ENCODE measurements at places on chromosomes 4 and X.

- DNase-seq, result peak; percentile 64
Measured at GRCh38 chr4:140152013-140152703, 1.8 kb downstream of the MAML3 start.

DNA sequence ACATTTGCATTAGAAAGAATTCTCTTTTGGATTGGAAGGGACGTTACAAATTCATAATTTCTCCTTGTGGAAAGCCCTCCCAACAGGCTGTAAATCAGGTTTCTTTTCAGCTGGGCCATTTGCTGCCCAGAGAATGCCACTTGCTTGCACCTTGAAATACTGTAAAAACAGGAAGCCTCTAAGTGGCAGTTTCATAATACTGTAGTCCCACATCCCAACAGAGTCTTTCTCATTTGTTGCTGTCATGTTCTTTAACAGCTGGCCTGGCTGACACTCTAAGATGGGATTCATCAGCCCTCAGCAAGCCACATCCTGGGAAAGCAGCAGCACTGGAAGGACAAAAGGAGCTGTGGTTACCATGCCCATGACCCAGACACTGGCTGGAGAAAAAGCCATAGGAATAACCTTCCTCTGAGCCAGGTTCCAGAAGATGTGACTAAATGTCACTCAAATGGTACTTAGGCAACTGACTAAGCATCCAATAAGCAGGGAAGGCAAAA is 221.9 kb upstream of the MBNL3 start:
- no peak for DNase-seq

GRCh38 chr4:130486186-130486585 is 1390.2 kb downstream of the C4orf33 start:
- no peak for DNase-seq

- DNase-seq, result no peak
Measured at GRCh38 chr4:152038238-152038637, 277.4 kb upstream of the GATB start.

GRCh38 chr4:62816566-62816965 is 1592.7 kb downstream of the TECRL start:
- DNase-seq, result no peak

- DNase-seq, result no peak
Measured at GRCh38 chrX:17913801-17914200, 52.7 kb upstream of the RAI2 start.

GRCh38 chr4:108359986-108360681 is 191.4 kb upstream of the LEF1 start:
- no peak for DNase-seq

- no peak for DNase-seq
Measured at GRCh38 chr4:38113132-38113531, 152.9 kb downstream of the PTTG2 start.

DNA sequence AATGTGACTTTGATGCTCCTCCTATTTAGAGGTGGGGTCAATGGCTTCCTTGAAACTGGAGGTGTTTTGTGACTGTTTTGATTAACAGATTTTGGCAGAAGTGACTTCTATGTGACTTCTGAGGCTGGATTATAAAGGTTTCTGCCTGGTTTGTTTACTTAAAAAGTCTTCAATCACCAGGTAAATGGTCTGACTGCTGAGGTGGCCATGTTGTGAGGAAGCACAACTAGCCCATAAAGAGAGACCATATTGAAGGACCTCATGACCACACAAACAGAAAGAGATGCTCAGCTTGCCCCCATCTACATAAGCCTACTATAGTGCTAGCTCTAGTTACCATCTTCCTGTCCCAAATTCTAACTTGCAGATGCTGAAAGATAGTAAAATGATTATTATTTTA is 14.3 kb upstream of the LSM6 start:
- DNase-seq, result no peak

DNA sequence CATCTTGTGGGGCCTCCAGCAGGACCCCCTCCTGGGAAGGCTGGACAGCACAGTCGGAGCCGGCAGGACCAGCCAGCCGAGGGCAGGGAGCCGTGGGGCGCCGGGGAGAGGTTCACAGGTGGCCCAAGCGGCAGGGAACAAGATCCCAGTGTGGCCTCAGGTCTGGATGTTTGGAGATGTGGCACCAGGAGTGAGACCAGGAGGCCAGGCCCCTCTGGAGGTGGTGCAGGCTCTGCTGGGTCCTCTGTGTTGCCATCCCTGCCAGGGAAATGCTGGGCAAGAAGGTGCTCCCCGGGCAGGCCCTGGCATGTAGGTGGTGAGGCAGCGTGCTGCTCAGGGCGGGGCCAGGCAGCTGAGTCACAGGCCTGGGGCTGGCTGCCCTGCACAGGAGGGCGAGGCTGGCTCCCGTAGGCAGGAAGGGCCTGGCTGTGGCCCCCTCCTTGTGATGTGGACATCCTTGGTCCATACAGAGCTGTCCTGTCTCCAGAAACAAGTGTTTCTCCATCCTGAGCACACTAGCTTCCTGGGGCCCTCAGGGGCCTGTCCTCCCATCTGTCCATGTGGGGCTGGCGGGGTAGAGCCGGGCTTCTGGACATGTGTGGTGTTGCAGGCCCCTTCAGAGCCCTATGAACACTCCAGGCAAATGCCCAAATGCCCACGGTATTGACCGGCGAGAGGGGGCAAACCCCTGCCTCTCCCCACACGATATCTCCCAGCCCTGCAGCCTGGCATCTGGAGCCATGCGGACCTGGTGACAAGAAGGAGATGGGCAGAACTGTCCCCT is 4.8 kb upstream of the HGFAC start:
- DNase-seq, result no peak

- DNase-seq, result no peak
Measured at GRCh38 chrX:11474576-11474975, 181.4 kb downstream of the AMELX start.

DNA sequence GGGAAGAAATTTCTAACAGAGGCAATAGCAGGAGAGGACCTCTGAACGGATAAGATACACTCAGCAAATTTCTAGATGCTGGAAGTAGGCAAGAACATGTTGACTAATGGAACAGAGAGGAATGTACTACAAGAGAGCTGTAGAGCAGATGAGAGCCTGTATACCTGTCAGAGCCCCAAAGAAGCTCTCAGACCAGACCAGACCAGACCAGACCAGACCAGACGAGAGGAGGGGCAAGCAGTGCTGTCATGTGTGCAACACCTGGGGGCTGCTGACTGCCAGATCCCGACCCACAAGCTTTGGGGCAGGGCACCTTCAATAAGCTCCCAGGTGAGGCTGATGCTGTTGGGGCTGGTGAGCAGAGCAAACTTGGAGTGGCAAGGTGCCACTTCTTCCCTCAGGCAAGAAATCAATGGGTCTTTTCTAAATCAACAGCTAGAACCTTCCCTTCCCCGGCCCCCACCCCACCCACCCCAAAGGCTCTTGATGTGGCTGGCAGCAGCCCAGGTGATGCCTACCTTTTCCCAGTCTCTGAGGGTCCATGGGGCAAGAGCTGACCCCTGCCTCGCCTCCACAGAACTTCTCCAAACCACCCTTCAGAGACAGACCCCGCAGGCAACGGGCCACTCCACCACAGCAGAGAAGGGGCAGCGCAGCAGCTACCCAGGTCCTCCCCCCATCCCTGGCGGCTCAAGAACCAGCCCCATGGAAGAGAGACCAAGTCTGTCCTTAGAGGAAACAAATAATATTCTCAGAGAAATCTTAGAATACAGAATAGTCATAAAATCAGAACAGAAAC is 32.7 kb downstream of the MECP2 start:
- DNase-seq, result no peak

- no peak for DNase-seq
Measured at GRCh38 chr4:145819101-145819852, 119.3 kb downstream of the ZNF827 start.

- no peak for DNase-seq
Measured at GRCh38 chr4:112279025-112279881, 6.5 kb downstream of the TIFA start.

DNA sequence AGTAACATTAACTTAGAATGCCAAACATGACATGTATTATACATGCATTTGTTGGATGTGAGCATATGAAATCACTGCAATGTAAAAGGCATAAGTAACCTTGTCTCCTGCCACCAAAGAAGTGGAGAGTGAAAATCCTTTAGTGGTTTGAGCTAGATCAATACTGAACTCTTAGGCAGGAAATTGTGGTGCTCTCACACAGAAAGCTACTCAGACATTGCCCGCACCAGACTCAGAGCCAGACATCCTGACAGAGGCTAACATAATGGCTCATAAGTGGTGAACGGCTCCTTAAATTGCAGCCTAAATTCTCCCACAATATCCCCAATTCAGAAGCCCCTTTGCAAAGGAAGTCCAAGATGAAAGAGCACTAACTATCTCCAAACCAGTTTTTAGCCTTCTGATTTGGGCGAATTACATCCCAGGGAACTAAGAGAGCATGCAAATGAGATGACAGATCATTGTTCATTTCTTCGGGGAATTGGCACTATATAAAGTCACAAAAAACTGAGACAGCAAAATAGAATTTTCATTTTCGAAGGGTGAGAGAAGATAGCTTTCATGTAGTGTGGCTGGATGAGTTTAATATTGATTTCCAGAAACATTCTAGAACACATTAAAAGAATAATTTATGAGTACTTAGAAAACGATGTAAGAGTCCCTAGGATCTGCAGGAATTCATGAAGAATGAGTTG is 233.6 kb upstream of the RPS6KA3 start:
- peak; percentile 13 for DNase-seq

DNA sequence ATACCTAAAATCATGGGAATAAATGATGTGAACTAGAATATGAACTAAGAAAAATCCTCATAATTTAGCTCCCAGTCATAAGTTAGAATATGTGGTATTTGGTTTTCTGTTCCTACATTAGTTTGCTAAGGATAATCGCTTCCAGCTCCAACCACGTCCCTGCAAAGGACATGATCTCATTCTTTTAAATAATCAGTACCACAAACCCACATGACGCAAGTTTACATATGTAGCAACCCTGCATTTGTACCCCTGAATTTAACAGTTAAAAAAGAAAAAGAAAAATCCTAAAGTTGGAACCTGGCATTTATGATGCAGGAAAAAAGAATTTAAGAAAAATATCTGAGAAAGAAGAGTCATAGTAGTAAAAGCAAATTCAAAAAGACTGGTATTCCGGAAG is 13.3 kb downstream of the UBA6 start:
- DNase-seq, result no peak

GRCh38 chr4:188196134-188196735 is 57.0 kb downstream of the TRIML1 start:
- DNase-seq, result no peak

DNA sequence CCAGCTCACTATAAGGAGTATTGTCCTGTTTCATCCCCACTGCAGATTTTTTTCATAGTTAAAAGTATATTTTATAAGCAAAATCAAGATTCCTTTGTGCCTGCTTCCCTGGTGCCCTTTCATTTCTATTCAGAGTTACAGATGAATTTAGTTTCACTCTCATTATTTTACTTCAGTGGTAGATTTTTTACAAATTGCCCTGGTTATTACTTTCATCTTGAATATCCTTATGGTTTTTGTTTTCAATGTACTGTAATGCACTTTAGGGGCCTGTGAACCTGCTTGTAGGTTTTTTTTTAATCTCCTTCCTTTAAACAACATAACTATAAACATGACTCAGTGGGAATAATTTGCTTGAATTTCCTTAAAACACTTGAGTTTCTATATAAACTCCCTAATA is 126.8 kb downstream of the GPR143 start:
- no peak for DNase-seq

DNA sequence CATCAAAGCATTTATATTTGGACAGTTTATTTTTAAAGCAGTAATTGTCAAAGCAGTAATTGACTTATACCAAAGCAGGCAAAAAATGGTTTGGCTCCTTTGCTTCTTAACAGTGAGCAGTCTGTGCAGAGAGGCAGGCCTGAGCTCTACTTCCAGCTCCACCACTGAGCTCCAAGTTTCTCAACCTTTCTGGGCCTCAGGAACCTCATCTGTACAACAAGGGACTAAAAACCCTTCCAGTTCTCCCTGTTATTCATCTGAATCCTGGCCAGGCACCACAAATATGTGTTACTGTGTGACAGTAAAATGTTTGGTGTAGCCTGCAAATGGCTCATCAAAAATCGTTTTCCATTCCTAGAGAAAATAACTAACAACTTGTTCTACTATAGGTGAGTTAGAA is 88.7 kb upstream of the TTC29 start:
- DNase-seq, result no peak
